ENCODE measurements at places on chromosomes 12 and 14.

GRCh38 chr14:100690672-100691071 is 36.0 kb upstream of the DLK1 start:
- DNase-seq: no peak

GRCh38 chr14:83421711-83422110 is 1888.1 kb upstream of the SEL1L start:
- no peak for DNase-seq

GRCh38 chr14:80941241-80942185 is at the start of gene CEP128:
TSS of gene CEP128 (minus strand) at chr14:80941738.
- DNase-seq: peak; percentile 98

GRCh38 chr12:51390891-51391282 is 319 bp downstream of the GALNT6 start:
- peak; percentile 48 for DNase-seq

GRCh38 chr12:12909228-12909994 is 18.0 kb downstream of the GPRC5A start:
- DNase-seq: no peak

DNA sequence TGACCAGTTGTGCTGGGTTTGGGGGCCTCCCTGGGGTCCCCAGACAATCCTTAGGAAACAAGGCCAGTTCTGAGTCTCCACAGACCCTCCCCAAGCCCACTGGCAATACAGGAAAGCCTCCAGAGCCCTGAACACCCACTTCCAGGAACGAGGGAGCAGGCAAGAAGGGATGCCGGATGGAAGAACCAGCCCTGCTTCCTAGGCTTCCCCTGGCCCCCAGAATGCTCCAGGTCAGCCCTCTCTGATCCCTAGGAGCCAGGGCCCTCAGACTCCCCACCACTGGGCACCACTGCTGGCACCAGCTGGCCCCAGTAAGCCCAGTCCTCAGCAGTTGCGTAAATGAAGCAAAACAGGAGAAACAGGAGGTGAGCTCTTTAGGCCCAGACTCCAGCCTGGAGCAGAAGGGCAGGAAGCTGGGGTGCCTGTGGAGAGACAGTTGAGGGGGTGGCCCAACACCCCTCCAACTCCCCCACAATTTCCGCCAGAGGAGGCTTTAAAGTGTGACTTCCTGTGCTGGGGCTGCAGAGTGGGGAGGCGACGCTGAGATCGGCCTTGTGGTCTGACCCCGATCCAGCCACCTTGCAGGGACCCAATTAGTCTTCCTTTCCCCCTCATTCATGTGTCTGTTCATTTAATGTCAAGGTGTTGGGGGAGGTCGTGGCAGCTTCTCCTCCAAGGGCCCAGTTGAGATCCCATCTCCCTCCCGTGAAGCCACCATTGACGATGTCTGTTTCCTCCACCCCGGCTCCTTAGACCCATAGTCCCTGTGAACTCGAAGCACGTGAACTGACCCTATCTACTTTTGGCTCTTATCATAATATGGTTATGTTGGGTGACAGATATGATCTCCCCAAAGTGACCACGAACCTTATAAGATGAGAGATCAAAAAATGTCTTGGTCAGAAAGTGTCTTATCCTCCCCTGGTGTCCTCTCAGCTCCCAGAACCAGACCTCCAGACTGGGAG is 4.7 kb downstream of the TNFRSF1A start:
- DNase-seq: no peak

GRCh38 chr12:50132505-50133135 is 20.6 kb downstream of the COX14 start:
- no peak for DNase-seq

- DNase-seq: peak; percentile 52
These were observed 13.0 kb upstream of the FMNL3 start for GRCh38 chr12:49720214-49720613.

DNA sequence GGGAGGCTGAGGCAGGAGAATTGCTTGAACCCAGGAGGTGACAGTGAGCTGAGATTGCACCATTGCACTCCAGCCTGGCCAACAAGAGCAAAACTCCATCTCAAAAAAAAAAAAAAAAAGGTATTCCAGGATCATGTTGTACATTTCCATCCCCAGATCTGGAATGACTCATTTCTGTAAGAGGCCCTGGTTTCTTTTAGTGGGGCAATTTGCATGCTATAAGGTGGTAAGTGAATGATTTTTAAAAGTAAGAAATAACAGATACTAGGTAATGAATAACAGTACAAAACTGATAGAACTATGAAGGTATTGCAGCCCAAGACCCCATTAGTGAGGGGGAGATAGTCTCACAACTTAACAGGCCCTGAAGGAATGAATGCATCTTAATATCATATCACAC is 17.7 kb upstream of the ADCK1 start:
- peak; percentile 23 for DNase-seq
